Suppressor macrophage treated with lipopolysaccharide for 4 hours (primary cell): ENCODE measurements at places on chromosomes 5 and 9.

- DNase-seq, result no peak
Observed at GRCh38 chr5:32506799-32507198, 62.3 kb upstream of the ZFR start.

DNA sequence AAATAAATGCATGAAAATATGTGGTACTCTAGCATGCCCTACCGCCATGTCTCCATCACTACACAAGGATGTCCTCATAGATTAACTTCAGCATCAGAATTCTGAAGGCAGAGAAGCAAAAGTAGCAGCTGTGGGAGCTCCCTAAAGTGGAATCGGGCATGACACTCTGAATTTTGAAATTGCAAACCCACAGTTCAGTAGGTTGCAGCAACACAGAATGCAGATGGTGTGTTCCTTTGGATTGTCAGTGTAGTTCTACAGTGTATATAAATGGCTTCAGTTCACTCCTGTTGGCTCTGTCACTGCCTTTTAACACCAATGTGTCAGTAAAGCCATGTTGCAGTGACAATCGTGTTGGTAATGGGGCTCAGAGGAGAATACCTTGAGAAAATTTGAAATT lies 973.6 kb upstream of the WWC1 start:
- DNase-seq, result no peak

- DNase-seq, result no peak
Observed at GRCh38 chr9:131046093-131046380, 37.1 kb downstream of the LAMC3 start.

DNA sequence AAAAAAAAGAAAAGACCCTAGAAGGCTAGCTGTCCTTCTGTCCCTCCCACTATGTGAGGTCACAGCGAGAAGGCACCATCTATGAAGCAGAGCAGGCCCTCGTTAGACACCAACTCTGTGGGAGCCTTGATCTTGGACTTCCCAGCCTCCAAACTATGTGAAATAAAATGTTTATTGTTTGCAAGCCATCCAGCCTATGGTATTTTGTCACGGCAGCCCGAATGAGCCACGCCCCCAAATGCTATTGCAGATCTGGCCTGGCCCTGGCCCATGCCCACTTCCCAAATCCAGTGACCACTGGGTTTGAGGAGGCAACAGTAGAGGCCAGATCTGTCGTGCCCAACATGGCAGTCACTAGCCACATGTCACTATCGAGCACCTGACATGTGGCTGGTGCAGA lies 10.8 kb downstream of the STK10 start:
- peak; percentile 42 for DNase-seq
